ENCODE measurements at places on chromosomes 3 and 15. TPM values are rescaled to one million over a fixed set of nuclear protein-coding genes. Genes with fewer than 3 reads are reported as not detected.

The HGD gene
- total RNA-seq: 0.09 TPM

The SCAANT1 gene
- total RNA-seq: not detected

The LINGO1 gene
- total RNA-seq: 1.5 TPM

The TADA3 gene
- 41.3 TPM for total RNA-seq

The AGTR1 gene
- total RNA-seq: 23.7 TPM

DNA sequence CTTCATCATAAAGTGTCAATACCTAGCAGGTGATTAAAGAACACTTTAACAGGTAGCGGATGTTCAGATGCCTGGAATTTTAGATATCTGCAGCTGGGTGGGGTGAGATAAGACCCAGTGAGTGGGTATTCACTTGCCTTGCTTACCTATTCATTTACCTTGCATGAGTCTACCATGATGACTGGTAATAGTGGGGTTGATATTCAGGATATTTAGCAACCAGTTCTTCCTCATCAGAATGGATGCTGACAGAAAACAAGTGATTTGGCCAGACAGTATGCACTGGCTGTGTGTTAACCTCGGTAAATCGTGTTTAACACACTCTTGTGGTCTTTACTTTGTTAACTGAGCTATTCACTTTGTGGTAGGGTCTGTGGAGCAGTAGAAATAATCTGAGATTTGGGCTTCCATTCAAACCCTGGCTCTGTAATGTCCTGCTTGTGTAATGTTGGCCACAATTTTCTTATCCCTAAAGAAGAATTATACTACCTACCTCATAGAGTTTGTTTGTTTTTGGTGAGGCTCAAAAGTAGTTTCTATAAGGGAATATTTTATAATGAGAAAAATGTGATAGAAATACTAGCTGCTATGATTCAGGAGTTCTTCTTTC, 391.9 kb upstream of the TBL1XR1 start:
- no peak for DNase-seq

DNA sequence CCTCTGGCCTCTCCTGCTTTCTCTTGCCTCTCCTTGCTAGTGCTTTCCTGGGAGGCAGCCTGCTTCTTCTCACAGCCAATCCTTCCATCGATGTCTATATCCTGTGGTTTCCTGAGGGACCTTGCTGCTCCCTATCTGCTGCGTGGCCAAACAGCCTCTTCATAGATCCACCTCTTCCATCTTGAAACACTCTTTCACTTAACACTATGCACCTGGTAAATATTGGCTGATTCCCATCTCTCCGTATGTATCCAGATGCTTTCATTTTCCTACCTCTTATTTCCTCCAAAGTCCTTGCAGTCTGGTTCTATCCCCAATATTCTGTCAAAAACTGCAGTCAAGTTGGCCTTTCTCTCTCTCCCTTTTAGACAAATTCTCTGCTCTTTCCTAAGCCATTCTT, 205.2 kb upstream of the CFAP20DC start:
- peak; percentile 71 for DNase-seq

GRCh38 chr3:7428206-7428718, 567.3 kb downstream of the GRM7 start:
- DNase-seq: no peak

DNA sequence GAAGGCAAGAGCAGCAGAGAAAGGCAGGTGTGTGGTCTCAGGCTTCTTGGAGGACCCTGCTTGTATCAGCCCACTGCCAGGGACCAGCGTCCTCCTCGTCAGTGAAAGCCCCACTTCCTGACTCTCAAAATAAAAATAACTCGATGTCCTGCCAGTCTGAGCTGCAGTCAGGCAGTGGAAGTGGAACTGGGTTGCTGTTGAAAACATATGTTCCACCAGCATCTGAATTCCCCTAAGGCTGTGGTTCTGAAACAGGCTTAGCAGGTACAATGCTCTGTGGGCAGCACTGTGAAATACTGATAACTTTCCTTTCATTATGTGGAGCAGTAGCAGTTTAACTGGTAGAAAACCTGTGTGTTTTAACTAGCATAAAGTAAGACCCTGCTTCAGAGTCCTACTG, 121.6 kb upstream of the EIF1B start:
- no peak for DNase-seq

GRCh38 chr3:177513815-177514610, 316.7 kb upstream of the TBL1XR1 start:
- DNase-seq: peak; percentile 86

GRCh38 chr15:66128116-66128680, 125.4 kb downstream of the MEGF11 start:
- DNase-seq: no peak

DNA sequence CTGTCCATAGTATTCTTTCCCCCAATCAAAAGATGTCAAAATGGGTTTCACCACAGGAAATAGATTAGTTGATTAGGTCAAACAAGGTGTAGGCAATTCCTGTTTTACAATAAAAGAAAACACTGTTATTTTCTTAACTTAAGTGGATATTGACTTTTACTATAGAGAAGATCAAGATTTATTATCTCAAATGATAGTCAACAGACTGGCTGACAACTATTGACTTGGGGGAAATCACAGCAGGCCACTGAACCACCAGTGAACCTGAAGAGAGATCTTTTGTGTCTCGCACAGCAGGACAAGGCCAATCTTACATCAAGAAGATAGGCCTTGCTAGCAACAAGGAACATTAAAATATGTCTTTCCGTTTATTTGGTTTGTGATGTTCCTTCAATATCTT, 1187.6 kb downstream of the SI start:
- DNase-seq: no peak

DNA sequence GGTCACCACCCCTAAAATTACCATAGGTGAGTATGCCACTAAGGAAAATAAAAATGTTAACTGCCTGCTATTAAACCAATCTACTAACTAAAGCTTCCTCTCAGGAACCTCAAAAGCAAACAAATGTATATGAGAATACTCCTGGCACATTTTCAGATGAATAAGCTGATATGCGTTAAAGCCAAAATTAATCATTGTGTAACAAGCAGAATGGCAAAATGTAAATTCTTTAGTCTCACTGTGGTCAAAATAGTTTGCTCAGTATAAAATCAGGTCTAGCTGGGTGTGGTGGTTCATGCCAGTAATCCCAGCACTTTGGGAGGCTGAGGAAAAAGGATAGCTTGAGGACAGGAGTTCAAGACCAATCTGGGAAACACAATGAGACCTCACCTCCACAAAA, 53.6 kb downstream of the SUMF1 start:
- no peak for DNase-seq

All from muscle of leg (tissue), 16 donors.